ENCODE measurements at places on chromosomes 16 and 17.

- no peaks in the 10 kb centered on the region for H3K27me3 ChIP-seq
- H3K27ac ChIP-seq: no peak overlapping the region
- no peak for DNase-seq
- H3K4me3 ChIP-seq: no peak overlapping the region
- peaks cover 10% of the 10 kb centered on the region for H3K4me1 ChIP-seq
- H3K36me3 ChIP-seq: no peaks in the 10 kb centered on the region
Observed at GRCh38 chr17:79991924-79992648, 43.6 kb downstream of the TBC1D16 start.

DNA sequence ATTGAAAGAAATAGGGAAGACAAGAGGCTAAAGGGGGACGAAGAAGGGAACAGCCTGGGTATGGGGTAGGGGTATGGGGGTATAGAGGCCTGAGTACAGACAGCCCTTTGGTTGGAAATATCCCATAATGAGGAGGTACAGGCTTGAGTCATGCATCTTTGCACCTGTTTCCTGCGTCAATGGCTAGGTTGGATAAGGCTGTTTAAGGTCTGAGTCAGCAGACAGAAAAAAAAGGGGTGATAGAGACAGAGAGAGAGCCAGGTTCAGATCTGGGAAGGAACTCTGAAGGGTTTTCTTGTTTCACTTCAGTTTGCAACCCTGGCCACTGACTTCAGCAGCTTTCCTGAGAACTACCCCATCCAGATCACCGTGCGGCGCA, 8.5 kb downstream of the FNDC8 start:
- no peak overlapping the region for H3K27ac ChIP-seq
- peaks cover 22% of the 10 kb centered on the region for H3K36me3 ChIP-seq
- no peak overlapping the region for H3K4me3 ChIP-seq
- H3K4me1 ChIP-seq: no peaks in the 10 kb centered on the region
- no peaks in the 10 kb centered on the region for H3K27me3 ChIP-seq

DNA sequence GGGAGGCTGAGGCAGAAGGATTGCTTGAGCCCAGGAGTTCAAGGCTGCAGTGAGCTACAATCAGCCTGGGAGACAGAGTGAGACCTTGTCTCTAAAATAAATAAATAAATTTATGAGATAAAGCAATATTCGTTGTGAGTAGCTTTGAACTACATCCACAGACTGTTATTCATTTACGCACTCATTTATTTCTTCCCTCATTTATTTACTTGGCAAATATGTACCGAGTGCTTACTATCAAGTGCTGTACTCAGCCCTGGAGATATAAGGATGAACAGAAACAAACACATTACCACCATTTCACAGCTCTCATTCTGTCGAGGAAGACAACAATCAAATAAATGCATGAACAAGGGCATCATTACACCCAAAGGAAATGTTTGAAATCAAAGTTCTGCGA, 24.7 kb upstream of the UMOD start:
- no peak for DNase-seq
- H3K4me3 ChIP-seq: no peak overlapping the region
- no peaks in the 10 kb centered on the region for H3K36me3 ChIP-seq
- no peaks in the 10 kb centered on the region for H3K27me3 ChIP-seq
- no peak overlapping the region for H3K27ac ChIP-seq
- H3K4me1 ChIP-seq: no peaks in the 10 kb centered on the region

DNA sequence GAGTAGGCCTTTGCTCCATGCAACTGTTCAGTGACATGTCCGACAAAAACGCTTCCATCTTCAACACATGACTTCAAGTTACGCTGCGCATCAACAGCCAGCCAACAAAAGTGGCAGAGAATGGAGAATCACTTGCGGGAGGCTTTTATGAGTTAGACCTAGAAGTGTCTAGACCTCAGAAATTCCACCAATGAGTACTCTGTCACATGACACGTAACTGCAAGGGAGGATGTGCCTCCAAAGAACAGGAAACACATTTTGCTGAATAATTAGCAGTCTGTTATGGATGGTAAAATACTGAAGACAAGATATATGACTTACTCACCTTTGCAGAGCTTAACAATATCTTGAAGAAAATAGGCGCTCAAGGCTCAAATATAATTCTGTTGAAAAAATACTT, 62.1 kb downstream of the MYO1D start:
- DNase-seq: no peak
- no peaks in the 10 kb centered on the region for H3K4me1 ChIP-seq
- no peak overlapping the region for H3K4me3 ChIP-seq
- no peaks in the 10 kb centered on the region for H3K36me3 ChIP-seq

GRCh38 chr16:30551781-30552180, 6.4 kb downstream of the ZNF764 start:
- H3K4me3 ChIP-seq: no peak overlapping the region
- H3K36me3 ChIP-seq: peaks cover 5% of the 10 kb centered on the region
- H3K4me1 ChIP-seq: no peaks in the 10 kb centered on the region
- no peak overlapping the region for H3K27ac ChIP-seq
